Fibroblast of upper back skin (primary cell): ENCODE measurements at places on chromosomes 12 and 14.

GRCh38 chr12:13099066-13099843 lies 4.2 kb downstream of the GSG1 start:
- no peak for DNase-seq

DNA sequence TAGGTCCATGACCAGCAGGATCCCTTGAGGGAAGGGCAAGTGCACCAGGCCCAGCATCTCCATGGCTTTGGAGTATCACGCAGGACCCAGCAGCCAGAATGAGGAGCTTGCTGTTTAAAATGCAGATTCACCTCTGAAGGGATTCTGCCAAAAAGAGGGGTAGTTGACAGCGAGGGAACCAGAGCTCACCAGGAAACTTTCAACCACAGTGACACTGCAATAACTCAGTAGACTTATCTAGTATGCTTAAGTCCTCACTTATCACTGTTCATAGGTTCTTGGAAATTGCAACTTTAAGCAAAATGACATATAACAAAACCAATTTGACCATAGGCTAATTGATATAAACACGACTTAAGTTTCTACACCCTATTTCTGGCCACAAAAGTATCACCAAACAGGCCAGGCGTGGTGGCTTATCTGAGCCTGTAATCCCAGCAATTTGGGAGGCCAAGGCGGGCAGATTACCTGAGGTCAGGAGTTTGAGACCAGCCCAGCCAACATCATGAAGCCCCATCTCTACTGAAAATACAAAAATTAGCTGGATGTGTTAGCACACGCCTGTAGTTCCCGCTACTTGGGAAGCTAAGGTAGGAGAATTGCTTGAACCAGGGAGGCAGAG lies 21.4 kb upstream of the CKAP4 start:
- DNase-seq: no peak

- no peak for DNase-seq
Measured at GRCh38 chr12:113803759-113804140, 162.4 kb downstream of the RBM19 start.

GRCh38 chr14:93941293-93941910 lies 14.3 kb downstream of the FAM181A start:
- peak; percentile 40 for DNase-seq

DNA sequence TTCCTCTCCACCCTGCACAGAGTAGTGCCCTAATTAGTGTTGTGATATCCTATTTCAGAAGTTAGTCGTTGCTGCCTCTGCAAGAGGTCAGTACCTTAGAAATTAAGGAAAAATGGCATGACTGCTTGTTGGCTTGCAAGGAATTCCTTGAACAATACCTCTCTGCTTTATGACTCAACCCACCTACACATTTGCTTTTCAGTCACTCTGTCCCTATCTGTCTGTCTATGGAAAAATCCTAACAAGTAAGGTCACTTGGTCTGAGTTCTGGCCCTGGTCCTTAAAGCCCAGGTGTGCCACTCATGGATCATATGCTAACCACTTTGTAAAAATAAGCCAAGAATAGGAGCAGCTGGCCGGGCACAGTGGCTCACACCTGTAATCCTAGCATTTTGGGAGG lies 116.4 kb upstream of the ATF1 start:
- DNase-seq: peak; percentile 14

DNA sequence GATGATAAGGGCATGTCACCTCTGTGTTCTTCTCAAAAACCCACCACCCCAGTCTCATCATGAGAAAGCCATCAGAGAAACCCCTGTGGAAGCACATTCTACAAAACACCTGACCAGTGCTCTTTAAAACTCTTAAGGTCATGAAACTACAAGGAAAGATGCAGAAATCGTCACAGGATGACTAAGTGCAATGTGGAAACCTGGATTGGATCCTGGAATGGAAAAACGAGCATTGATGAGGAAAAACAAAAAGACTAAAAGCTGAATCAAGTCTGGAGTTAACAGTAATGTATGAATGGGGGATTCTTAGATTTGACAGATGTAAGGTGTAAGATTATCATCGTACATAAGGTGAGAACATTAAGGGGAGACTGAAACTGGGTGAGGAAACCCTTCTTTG lies 211.0 kb downstream of the TBX5 start:
- DNase-seq: no peak

- DNase-seq: peak; percentile 88
Measured at GRCh38 chr12:104578453-104578852, 121.7 kb downstream of the CHST11 start.

- DNase-seq: no peak
Measured at GRCh38 chr12:13913371-13913770, 68.0 kb downstream of the GRIN2B start.

- DNase-seq: no peak
Measured at GRCh38 chr12:57474430-57474829, 5.2 kb downstream of the ARHGAP9 start.

DNA sequence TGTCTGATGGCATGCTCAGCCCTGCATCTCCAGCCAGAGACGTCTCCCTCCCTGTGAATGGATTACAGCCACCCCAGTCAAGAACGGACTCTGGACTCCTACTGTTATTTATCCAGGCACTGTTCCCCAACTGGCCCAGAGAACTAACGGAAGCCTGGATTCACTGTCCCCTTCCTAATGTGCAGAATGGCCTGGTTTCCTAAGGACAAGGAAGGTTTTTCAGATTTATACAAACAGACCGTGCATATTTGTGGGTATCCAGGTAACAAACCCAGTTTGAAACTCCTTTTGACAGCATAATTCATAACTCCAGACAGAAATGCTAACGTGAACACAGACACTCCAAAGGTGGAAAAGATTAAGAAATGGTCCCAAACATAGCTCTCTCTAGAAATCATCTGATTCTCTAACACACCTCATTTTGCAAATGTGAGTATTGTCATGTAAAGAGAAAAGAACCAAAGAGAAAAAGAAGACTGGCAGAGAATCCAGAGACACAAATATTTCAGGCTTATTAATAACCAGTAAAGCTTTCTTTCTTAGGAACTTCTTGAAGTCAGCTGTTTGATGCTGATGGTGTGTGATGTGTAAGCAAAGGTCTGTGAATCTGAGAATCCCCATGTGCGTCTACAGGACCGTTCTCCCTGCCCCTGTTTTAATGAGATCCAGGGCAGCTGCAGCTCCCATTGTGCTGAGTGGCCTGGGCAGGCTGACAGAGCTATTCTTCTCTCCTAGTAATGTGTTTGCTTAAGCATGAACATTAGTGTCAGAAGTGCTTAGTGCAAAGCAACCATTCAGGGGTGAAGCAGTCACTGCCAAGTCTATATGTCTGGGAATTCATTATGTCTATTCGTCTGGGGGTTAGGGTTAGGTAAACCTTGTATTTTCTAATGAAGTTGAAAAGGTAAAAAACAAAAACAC lies 86.8 kb upstream of the HIF1A start:
- peak; percentile 70 for DNase-seq

DNA sequence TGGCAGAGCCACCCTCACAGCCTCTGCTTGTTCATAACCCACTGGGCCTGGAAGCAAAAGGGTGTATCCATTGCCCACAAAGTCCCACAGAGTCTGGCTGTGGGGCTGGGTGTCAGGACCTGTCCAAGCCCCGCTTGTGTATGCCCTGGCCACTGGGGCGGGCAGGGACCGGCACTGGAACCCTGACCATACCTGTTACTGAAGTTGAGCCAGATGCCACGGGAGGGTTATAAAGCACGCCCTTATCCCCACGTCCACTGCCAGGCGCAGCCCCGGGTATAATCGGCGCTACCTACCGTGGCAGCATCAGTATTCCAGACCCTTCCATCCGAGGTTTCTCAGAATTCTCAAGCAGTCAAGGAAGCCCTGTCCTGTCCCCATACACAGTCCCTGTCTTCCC lies 40.8 kb downstream of the PHETA1 start:
- DNase-seq: no peak

GRCh38 chr14:91870001-91870400 lies 2.7 kb upstream of the TC2N start:
- no peak for DNase-seq

GRCh38 chr14:65613131-65613650 lies 200.7 kb downstream of the FUT8 start:
- no peak for DNase-seq

- no peak for DNase-seq
Measured at GRCh38 chr14:61764342-61765122, 2.3 kb downstream of the SNAPC1 start.

DNA sequence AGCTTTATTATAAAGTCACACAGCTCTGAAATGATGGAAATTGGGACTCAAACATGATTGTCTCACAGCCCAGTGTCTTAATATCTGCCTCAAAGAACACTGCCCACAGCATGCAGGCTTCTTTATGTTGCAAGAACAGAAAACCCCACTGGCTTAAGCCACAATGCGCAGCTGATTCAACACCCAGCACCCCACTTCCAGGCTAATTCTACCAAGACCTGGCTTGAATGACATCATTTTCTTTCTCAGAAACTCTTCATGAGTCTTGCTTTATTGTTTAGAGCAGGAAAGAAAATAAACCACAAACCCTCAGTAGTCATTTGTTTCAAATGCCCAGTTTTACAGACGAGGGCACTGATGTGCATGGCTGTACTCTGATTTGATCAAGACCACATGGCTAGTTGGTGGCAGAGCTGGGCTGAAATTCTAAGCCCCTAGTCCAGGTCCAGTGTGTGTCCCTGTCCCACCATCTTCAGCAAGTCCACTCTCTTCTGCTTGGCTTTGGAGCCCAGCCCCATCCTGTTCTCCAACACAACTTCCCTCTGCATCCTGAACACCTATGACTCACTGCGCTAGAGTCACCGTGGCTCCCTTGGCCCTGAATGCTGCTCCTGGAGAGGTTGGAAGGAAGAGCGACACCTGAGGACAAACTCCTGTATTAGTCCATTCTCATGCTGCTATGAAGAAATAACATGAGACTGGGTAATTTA lies 50.3 kb upstream of the SRSF5 start:
- DNase-seq: peak; percentile 85

DNA sequence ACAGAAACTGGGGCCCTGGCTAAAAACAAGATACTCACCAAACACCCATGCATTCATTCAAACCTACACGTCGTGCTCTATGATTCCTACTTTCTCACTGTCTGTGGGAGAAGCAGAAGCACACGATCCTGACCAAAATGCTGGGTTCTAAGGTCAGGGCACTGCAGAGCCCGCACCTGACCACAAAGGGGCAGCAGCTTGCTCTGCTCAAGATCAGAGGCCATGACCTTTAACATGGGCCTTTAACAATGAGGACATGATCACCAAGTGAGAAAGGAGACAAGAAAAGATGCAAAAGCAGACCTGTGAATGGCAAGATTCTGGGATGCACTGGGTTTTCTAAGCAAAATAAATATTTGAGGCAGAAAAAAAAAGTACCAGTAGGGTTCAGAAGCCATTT lies 40.1 kb upstream of the VPS33A start:
- no peak for DNase-seq

- no peak for DNase-seq
Measured at GRCh38 chr12:64669270-64669842, 59.1 kb downstream of the RASSF3 start.

DNA sequence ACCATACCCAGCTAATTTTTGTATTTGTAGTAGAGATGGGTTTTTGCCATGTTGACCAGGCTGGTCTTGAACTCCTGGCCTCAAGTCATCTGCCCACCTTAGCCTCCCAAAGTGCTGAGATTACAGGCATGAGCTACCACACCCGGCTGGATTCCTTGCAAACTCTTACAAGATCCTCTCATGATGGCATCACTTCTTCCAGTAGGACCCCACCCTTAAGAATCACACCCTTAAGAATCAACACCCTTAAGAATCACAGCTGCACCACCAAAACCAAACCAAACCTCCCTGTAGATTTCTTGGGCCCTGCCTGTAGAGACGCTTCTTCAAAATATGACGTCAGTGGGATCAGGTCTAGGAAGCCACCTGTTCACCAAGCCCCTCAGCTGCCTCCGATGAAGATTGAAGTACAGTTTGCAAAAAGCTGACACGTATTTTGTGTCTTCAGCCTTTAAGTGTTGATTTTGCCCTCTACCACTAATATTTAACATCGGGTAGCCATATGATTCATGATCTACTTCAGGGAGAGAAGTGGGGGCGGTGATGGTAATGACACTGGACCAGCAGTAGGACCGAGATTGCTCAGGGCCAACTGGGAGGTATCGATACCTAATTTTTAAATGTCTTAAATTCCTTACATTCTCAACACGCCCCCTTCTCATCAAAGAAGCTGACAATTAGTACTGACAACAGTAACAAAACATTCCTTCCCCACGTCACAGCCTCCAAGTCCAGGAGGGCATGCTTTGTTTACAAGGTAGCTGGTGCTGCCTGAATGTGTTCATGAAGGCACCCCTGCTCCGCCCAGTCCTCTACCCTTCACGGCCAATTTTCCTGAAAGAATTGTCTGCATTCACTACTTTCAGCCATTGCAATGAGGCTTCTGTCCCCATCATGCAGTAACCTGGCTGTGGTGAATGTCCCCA lies 57.2 kb downstream of the ESRRB start:
- DNase-seq: no peak

DNA sequence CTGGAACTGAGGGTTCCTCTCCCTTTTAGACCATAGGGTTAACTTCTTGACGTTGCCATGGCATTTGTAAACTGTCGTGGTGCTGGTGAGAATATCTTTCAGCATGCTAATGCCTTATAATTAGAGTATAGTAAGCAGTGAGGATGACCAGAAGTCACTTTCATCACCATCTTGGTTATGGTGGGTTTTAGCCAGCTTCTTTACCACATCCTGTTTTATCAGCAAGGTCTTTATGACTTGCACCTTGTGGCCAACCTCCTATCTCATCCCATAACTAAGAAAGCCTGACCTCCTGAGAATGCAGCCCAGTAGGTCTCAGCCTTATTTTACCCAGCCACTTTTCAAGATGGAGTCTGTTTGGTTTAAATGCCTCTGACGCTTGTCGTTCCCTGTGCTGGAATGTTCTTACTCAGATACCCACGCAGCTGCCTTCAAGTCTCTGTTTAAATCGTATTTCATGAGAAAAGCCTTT lies 44.2 kb downstream of the BBS10 start:
- DNase-seq: no peak

DNA sequence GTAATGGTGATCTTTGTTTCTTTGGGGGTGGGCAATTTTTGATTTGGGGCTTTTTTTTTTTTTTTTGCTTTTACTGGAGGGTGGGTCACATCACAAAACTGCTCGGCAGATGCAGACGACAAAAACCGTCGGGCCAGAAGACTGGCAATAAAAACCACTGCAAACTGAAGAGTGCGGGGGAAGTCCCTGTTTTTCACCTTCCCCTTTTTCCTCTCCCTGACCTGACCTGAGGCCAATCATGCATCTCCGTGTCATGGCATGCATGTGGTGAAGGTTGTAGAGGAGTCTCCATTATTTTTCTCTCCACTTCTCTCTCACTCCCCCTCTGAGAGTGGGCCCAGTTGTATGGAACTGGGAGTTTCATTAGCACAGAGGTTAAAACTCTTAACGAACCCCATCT lies 57.5 kb downstream of the AP5M1 start:
- no peak for DNase-seq
